Activated T-helper 1 cell treated with anti-CD3 and anti-CD28 coated beads, Interleukin-2, amount 50 U/mL, for 16 hours (primary cell): ENCODE measurements at places on chromosomes 12 and 14.

DNA sequence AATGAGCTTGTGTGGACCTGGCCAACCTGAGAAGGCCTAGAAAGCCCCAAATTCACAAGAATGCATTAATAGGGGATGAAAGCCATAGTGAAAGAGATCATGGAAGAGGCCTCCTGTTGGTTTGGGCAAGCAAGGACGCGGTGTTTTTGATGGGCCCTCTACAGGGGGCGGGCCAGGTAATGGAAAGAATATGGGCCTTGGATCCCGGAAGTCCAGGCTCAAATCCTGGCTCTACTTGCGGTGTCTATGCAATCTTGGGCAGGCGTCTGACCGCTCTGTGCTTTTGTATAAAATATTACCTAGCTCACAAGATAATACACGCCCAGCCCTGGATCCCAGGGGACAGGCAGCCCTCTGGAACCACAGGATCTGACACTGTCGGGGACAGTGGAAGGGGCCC, 41.1 kb upstream of the CLMN start:
- no peak for DNase-seq

DNA sequence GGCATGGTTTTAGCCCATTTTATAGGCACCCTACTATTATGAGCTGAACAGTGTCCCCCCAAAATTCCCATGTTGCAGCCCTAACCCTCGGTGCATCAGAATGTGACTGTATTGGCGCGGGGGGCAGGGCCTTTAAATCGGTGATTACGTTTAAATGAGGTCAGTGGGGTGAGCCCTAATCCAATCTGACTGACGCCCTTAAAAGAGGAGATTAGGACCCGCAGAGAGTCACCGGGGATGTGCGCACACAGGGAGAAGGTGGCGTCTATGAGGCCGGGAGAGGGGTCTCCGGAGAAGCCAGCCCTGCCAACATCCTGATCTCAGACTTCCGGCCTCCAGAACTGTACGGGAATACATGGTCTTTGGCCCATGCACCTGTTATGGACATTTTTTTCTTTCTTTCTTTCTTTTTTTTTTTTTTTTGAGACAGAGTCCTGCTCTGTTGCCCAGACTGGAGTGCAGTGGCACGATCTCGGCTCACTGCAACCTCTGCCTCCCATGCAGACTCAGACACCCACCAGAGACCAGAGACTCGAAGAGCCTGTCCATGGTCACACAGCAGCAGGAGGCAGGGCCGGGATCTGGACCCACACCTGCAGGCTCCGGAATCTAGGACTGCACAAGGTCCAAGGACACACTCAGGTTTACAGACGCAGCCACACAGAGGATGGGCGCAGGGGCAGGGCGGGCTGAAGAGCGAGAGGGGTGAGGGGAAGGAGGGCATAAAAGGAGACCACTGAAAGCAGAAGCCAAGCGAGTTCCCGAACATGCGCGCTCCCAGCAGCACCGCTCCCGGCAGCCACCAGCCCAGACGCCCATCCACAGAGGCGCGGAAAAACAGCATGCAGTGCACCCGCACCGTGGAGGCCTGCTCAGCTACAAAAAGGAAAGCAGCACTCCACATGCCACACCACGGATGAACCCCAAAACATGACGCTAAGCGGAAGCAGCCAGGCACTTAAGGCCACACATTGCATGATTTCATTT, 19.0 kb downstream of the SCARB1 start:
- DNase-seq: no peak

DNA sequence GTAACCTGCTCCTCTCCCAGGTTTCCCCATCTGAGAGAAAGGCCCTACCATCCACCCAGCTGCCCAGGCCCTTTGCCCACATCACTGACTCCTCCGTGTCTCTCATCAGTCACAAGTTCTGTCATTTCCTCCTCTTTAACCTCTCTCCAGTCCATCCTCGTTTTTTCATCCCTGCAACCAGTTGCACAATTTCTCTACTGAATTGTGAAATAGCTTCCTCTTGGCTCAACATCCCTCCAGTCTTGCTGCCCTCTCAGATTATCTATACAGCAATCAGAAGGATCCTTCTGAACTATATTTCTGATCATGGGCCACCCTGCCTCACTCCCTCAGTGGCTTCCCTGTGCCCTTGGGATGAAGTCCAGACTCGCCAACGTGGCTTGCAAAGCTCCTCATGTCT, 6.8 kb downstream of the FAM161B start:
- no peak for DNase-seq

- DNase-seq: no peak
Measured at GRCh38 chr12:29316752-29317151, 64.2 kb downstream of the ERGIC2 start.

DNA sequence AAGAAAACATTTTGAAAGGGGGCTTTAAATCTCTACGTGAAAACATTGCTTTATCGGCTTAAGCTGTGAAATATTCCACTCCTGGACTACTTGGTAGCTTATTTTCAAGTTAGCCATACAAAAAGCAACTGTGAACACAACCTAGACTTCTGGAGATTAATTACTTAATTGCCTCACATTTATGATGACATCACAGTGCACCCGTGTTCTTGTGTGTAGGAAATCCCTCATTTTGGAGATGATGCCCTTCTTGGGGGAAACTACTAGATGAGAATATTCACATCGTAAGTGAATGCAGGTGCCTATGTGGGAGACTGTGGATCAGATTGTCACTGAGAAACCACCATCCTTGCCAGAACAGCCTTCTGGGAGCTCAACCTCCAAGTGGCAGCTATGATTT, 10.5 kb upstream of the B4GALNT3 start:
- no peak for DNase-seq

GRCh38 chr12:55946553-55946952, 15.6 kb downstream of the DGKA start:
- DNase-seq: no peak

GRCh38 chr14:38873941-38874612, 229.0 kb downstream of the SEC23A start:
- no peak for DNase-seq

- no peak for DNase-seq
Measured at GRCh38 chr12:49920915-49921286, 17.2 kb upstream of the FAIM2 start.

DNA sequence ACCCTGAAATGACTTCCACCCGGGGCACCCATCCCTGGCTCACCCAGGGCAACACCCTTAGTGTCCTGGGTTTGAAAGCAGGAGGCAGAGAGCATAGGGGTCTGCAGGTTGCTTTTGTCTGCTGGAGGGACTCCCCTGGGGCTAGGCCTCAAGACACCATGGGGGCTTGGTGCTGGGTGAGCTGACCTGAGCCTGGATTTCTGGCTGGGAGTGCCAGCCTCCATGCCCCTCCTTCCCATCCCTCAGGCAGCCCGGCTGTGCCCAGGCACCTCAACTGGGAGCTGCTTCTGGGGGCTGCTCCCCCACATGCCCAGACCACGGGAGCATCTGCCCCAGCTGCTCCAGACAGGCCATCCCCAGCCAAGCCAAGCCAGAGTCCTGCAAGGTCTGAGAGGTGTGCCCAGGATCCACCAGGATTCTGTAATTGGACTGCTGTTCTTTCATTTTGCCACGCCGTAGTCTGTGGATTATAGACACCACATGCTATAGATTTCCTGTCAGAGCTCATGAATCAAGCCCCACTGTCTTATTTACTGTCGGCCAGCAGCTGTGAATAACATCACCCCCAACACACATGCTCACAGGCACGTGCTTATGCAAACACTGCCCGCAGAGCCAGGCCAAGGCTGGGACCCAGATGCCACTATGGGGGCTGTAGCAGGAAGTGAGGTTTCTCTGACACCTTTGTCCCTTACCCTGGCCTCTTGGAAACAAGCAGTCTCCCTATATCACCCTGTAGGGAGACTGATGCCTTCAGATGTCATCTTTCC, 29.4 kb upstream of the ESRRB start:
- no peak for DNase-seq

DNA sequence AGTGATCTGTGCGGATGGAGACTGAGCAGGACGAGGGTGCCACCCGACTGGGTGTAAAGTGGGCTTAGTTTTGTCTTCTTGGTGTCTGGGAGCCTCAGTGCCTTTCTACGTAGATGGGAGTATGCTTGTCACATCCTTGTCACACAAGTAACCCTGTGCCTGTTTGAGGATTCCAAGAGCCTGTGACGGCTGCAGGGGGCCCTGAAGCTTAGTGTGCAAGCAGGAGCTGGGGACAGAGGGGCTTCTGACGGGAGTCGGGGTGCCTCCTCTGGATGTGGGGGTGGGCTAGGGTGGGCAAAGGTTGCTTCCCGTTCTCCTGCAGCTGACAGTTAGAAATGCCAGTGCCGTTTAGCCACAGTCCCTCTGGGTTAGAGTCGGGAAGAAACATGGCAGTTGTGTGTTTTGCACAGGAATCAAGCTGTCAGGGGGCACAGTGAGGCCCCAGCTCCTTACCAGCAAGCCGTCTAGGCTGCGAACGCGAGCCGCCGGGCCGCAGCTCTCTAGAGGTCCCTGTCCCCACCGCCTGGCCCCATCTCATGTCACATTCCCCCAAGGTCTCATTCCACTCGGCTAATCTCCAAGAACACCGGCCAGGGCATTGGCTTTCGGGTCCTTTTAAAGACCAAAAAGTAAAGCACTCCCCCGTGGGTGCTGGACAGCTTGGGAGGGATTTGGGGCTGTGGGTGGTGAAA, 7.0 kb downstream of the RTL1 start:
- DNase-seq: no peak

- no peak for DNase-seq
Measured at GRCh38 chr14:97275276-97275675, 478.1 kb downstream of the VRK1 start.

DNA sequence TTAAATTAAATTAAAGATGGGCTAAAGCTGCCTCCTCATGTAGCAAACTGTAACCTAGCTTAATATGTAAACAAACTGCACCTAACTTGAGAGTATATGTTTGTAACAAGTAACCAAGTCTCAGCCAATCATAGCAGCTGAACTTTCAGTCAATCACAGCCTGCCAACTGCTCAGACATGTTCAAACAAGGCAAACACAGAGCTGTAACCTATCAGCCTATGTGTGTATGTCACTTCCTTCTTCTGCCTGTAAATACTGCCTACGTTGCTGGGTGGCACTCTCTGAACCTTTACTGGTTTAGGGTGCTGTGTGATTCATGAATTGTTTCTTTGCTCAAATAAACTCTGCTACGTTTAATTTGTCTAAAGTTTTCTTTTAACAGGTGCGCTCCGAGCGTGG, 2.9 kb downstream of the SERPINA6 start:
- DNase-seq: no peak

- no peak for DNase-seq
Measured at GRCh38 chr14:103706551-103707328, 8.5 kb downstream of the XRCC3 start.

- no peak for DNase-seq
Measured at GRCh38 chr14:92813201-92813600, 19.1 kb downstream of the GOLGA5 start.

DNA sequence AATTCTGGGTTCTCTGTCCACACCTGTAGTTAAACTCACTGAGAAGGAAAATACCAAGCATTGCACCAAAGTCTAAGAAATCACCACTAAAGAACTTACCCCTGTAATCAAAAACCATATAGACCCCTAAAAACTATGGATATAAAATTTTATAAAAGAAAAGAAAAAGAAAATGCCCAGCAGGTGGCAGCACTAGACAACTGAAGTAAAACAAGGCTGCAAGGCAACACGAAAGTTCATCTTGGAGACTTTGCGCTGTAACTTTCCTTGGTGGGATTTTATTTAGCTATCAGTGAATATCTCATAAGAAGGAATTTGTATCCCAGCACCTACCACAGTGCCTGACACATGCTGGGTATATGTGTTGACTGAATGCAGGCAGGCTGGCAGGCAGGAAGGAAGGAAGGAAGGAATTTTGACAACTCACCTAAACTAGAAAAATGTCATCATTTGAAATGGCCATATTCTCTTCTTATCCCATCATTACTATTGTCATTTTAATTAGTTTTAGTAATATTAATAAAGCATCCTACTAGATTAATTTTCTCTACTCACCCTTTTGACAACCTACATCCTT, 68.2 kb upstream of the ETV6 start:
- peak; percentile 37 for DNase-seq

- DNase-seq: no peak
Measured at GRCh38 chr12:44441155-44441554, 435.0 kb downstream of the NELL2 start.

- DNase-seq: no peak
Measured at GRCh38 chr12:1611803-1612572, 17.0 kb upstream of the WNT5B start.

GRCh38 chr12:100368066-100368465, 11.2 kb downstream of the SLC17A8 start:
- DNase-seq: no peak

DNA sequence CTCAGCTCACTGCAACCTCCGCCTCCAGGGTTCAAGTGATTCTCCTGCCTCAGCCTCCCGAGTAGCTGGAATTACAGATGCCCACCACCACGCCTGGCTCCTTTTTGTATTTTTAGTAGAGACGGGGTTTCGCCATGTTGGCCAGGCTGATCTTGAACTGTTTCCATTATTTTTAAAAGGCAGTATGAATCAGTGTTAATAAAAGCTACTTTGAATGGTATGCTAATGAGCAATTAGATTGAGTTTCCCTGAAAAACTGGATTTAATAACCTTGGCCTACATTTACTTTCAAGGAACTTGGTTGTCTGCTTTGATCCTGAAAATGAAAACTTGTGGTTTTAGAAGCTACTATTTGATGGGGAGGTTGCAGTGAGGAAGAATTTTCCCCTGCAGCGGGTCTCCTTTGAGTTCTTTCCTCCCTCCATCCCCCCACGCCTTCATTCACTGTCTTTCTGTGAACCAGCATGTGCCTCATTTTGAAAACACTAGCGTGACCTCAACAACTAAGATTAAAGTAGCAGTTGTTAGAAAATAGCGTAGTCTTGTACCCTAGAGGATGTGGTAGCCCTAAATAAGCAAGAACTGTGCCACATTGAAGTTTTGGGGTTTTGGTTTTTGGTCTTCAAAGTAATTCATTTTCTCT, 17.8 kb upstream of the RPS6KA5 start:
- no peak for DNase-seq

DNA sequence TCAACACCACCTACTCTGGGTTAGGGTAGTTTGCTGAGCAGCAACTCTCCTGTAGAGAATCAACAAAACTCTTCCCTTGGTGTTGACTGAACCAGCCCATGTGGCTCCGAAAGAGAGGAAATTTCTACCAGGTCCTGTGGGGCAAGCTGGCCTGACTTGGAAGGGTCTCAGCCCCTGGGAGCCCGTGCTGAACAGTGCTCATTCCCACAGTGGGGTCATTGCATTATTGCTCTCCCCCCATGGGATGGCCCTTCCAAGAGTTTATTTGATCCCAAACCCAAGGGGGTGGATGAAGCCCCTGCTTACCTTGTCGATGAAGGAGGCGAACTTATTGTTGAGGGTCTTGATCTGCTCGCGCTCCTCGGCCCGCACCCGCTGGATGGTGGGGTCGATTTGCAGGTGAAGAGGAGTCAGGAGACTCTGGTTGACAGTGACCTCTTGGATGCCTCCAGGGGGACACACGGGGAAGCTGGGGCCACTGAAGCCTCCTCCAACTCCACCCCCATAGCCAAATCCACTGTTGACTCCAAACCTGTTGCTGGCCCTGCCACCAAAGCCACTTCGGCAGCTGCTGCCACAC, 580 bp downstream of the KRT75 start:
- no peak for DNase-seq

- DNase-seq: no peak
Measured at GRCh38 chr14:95875831-95876760, 536 bp upstream of the TUNAR start.

GRCh38 chr12:119412811-119413794, 78.6 kb downstream of the CCDC60 start:
- no peak for DNase-seq

- no peak for DNase-seq
Measured at GRCh38 chr12:4270016-4270830, 3.3 kb upstream of the CCND2 start.

- no peak for DNase-seq
Measured at GRCh38 chr14:74913393-74913910, 9.6 kb downstream of the RPS6KL1 start.

GRCh38 chr12:58086930-58087329, 145.6 kb downstream of the ATP23 start:
- DNase-seq: no peak
